ENCODE measurements at places on chromosomes 6 and 20.
A peak's percentile ranks its signal among the peaks of the same experiment; 100 is the strongest.

GRCh38 chr6:22101163-22101562, 195.7 kb downstream of the PRL start:
- DNase-seq: no peak

- no peak for DNase-seq
These were observed 9.4 kb upstream of the RAE1 start for GRCh38 chr20:57341663-57342062.

DNA sequence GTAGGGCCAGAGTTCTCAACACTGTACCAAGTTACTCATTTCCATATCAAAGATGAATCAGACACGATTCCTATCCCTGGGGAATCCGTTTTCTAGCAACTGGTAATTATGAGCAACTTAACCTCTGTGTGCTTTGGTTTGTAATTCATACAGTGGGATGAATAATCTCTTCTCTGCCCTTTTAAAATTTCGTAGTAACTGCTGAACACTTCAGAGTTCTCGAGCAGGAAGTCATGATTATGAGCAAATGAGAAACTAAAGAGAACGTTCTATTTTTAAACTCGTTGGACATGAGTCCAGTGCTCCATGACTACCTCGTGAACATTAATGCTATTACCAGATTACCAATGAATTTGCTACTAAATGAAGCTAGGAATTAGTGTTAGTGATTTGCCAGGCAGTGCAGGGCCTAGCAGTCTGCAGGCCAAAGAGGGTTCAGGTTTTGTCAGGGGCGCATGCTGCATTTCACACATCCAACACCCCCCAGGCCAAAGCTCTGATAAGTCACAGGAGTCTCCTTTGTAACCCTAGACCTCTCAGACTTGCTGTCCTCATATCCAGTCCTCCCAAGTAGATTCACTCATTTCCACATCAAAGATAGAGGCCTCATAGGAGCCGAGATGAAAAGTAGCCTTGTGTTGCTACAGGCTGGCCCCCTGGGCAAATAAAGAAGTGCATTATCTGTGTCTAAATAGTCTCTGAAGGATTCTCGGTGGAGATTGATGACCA, 45.8 kb upstream of the VSTM2L start:
- no peak for DNase-seq

DNA sequence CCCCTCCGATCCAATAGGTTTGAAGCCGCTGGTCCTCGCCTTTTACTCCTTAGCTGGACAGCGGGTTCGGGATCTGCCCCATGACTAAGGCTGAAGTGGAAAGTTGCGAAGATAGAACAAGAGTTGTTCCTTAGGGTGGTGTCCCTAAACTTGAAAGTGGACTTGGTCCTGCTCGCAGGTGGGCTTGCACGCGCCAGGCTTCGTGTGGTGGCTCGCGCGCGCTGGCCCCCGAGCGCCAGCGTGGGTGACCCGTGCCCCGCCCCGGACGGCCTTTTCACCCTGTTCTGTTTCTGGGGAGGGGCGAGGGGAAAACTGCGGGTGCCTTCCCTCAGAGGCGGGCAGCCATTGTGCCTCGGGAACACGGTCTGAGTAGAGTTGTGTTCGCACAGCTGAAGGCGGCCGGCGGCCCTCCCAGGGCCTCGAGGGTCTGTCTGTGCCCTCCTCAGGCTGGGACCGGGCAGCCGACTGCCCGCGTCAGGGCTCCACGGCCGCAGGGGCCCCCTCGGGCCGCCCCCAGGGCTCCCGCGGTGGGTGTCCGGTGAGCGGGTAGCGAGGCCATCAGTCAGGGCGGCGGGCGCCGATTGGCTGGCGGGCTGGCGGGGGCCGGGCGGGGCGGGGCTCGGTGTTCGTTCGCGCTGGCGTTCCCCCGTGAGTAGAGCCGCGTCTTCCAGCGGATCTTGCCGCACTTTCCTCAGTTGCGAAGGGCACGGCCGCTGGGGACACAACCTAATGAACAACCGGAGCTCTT, 33.0 kb downstream of the RREB1 start:
- peak; percentile 67 for DNase-seq

DNA sequence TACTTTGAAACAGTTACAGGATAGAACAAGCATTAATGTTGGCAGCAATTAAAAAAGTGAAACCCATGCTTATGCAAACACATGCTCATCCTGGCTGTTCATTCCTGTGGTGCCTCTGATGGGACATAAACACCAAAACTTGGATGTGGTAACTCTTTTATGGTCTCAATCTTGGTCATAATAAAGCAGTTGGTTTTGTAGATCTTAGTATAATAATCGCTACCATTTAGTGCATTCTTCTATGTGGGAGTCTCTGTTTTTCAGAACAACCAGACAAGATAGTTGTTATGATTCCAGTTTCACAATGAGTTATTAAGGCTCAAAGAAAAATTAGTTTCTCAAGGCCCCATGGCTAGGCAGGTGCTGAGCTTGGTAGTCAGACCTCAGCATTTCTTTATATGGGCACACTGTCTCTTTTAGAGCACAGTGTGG, 184.0 kb downstream of the UTRN start:
- no peak for DNase-seq

GRCh38 chr6:42190554-42191183, 4.1 kb downstream of the GUCA1B start:
- DNase-seq: no peak

GRCh38 chr6:16759646-16760515, 1.4 kb downstream of the ATXN1 start:
- peak; percentile 65 for DNase-seq

GRCh38 chr6:8983202-8983688, 547.9 kb upstream of the SLC35B3 start:
- DNase-seq: peak; percentile 30

- no peak for DNase-seq
These were observed 246.8 kb upstream of the JARID2 start for GRCh38 chr6:14999106-14999505.

- no peak for DNase-seq
These were observed 13.9 kb downstream of the KCNK15 start for GRCh38 chr20:44759595-44759994.

DNA sequence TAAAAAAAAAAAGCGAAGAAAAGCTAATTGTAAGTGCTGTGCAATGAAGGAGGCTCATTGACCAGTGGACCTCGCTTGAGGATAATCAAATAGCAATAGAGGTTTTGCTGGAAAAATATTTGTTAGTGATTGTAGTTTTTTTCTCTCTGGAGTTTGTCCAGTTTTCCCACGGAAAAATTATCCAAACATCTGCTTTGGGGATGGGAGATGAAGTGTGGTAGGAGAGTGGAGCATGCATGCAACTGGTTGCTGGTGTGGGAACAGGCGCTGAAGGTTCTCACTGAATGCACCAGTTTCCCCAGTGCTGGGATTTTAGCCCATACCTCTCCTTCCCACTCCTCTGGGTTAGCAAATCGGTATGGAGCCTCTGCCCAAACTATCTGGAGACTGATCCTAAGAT, 281.7 kb upstream of the TAB2 start:
- no peak for DNase-seq

DNA sequence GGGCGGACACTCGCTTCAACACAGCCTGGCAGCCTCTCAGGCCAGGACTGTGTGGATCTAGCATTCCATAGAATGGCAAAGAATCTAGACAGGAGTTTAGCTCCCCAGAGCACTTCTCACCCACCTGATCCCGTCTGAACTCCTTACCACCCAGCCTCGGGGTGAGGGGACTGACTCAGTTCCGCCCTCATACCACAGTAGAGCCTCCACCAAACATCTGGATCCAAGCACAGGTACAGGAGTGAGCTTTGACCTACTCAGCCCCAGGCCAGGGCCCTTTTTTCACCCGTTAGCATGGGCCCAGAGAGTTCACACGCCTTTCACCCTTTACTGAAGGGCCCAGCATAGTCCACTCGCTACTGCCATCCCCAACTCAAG, 715 bp downstream of the PSMF1 start:
- DNase-seq: no peak

DNA sequence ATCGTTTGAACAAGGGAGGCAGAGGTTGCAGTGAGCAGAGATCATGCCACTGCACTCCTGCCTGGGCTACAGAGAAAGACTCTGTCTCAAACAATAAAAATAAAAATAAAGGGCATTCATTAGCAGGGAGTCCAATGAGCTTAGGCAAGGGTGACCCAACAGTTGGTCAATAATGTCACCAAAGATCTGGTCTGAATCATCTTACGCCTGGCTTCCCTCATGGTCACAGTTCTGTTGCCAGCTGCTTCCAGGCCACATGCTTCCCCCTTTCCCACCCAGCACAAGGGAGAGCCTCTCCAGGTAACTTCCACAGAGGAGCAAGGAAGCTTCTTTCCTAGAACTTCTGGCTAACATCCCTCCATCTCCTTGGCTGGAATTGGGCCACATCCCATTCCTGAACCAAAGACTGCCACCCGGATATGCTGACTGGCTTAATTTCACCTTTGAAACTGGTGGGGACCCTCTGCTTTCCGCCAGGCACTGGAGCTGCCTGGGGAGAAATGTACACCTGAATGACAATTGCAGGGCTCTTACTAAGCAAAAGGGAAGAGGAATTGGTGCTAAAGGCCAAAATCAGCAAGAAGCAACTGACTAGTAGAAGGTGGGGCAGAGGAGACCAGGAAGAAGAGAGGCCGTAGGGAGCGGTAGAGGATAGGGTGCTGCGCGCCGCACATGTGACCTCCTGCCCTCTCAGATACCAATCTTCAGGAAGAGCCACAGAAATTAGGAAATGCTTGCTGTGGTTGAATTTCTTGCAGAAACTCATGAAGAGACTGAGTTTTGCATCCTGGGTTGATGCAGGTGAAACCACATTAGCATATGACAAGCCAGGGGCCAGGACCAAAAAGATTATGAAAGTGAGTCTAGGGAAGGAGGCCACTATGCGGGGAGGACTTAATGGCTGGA, 8.3 kb upstream of the SCML4 start:
- no peak for DNase-seq

DNA sequence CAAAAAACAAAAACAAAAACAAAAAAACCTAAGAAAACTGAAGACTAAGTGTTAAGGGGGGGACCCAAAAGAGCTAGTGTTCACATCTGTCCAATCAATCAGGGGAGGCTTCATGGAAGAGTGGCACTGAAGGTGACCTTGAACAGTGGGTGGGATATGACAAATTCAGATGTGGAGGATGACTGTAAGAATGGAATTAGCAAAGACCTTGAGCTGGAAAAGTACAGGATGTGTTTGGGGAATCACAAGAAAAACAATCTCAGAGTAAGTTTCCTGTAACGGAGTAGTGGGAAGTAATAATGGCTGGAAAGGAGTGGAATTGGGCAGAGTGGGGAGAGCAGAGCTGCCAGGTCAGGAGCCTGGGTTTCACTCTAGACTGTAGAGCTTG, 2.9 kb upstream of the IER3 start:
- no peak for DNase-seq

GRCh38 chr6:10873374-10873773, 8.5 kb downstream of the GCM2 start:
- no peak for DNase-seq

DNA sequence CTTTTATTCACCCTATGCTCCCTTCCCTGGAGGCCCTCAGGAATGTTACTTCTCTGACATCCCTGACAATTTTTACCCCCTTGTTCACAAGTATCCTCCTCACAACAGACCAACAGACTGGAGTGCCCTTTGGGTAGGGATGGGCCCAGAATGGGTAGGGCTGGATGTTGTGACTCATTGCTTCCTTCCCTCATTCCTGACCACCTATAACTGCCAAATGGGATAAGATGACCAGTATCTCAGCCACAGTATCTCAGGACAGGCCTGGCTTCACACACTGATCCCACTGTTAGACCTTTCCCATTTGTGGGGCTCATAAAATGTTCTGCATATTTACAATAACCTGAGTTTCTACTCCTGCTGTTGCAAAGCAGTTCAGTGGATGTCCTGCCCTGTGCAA, 223.0 kb upstream of the LRFN2 start:
- DNase-seq: no peak

GRCh38 chr6:122426597-122426996, 27.1 kb downstream of the HSF2 start:
- DNase-seq: no peak

GRCh38 chr6:125020385-125020784, 58.1 kb downstream of the RNF217 start:
- no peak for DNase-seq

- DNase-seq: no peak
These were observed 14.2 kb downstream of the KCNK5 start for GRCh38 chr6:39214846-39215639.

- DNase-seq: no peak
These were observed 56.6 kb downstream of the MAFB start for GRCh38 chr20:40632346-40632976.

GRCh38 chr6:63571361-63572043, 778 bp upstream of the LOC128125822 start:
- DNase-seq: no peak

DNA sequence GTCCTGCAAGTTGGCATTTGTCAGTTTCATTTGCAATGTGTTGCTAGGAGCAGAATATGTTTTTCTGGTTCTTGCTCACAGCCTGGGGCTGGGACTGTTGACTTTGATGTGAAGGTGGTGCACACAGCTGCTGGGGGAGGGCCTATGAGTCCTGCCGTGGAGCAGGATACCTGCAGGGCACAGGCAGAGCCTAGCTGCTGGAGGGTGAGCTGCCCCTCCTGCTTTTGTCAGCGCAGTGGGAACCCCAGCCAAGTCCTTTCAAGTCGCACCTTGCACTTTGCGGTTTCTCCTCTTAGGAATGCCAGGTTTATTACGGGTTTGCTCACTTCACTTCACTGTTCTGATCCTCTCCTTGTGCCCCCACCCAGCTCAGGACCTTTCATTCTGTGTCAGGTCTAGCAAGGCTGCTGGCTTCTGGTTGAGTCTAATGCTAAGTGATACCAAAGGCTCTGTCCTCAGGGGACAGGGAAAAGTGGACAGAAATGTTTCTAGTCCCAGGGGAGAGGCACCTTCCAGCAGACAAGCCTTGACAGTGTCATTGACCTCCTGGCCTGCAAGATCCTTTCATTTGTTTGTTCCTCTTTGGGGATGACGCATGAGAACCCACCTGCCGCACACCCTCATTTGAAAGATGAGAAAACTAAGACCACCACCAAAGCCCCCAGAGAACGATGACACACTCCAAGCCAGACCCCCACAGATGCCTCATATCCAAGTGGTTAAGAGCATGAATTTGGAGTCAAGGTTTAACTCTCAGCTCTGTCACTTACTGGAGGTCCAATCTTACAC, 2.7 kb upstream of the SPO11 start:
- no peak for DNase-seq

GRCh38 chr6:113763311-113763766, 93.8 kb upstream of the MARCKS start:
- no peak for DNase-seq

- DNase-seq: no peak
These were observed 12.7 kb downstream of the EDEM2 start for GRCh38 chr20:35134472-35134871.

GRCh38 chr20:53070706-53071392, 98.7 kb downstream of the TSHZ2 start:
- DNase-seq: peak; percentile 12
